ENCODE measurements at places on chromosomes 7 and 10. TPM values are rescaled to one million over a fixed set of nuclear protein-coding genes. Genes with fewer than 3 reads are reported as not detected.
A peak's percentile ranks its signal among the peaks of the same experiment; 100 is the strongest.

- no peak for DNase-seq
- H3K36me3 ChIP-seq: no peaks in the 10 kb centered on the region
- no peaks in the 10 kb centered on the region for H3K27me3 ChIP-seq
Observed at GRCh38 chr10:116385994-116386809, 41.4 kb upstream of the PNLIPRP3 start.

DNA sequence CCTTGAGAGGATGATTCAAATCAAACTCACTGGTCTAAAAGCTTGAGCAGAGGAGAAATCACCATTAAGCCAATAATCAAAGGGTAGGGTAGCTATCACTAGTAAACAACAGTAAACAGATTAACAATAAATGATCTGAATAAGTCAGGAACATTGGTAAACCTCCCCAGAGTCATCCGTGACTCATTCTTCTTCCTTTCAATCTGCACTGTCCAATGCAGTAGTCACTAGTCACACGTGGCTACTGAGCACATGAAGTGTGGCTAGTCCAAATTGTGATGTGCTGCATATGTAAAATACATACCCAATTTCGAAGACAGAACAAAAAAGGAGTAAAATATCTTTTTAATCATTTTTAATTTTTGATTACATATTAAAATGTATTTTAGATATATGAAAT, 64.0 kb downstream of the ERCC6 start:
- H3K4me3 ChIP-seq: no peak overlapping the region
- no peak overlapping the region for H3K27ac ChIP-seq
- H3K36me3 ChIP-seq: no peaks in the 10 kb centered on the region
- H3K4me1 ChIP-seq: no peaks in the 10 kb centered on the region

- no peaks in the 10 kb centered on the region for H3K27me3 ChIP-seq
- DNase-seq: no peak
- no peaks in the 10 kb centered on the region for H3K36me3 ChIP-seq
- H3K27ac ChIP-seq: no peak overlapping the region
Observed at GRCh38 chr7:11650500-11650899, 181.5 kb downstream of the THSD7A start.

- H3K27me3 ChIP-seq: no peaks in the 10 kb centered on the region
- DNase-seq: no peak
- no peak overlapping the region for H3K4me3 ChIP-seq
- no peaks in the 10 kb centered on the region for H3K4me1 ChIP-seq
- H3K36me3 ChIP-seq: no peaks in the 10 kb centered on the region
Observed at GRCh38 chr10:105674448-105674847, 1033.4 kb downstream of the SORCS3 start.

- no peak for DNase-seq
- no peak overlapping the region for H3K4me3 ChIP-seq
- H3K4me1 ChIP-seq: no peaks in the 10 kb centered on the region
- no peaks in the 10 kb centered on the region for H3K36me3 ChIP-seq
- H3K27me3 ChIP-seq: peaks cover 3% of the 10 kb centered on the region
Observed at GRCh38 chr7:148650232-148650858, 48.4 kb upstream of the CUL1 start.

GRCh38 chr7:80794631-80795573, 123.9 kb downstream of the SEMA3C start:
- H3K27me3 ChIP-seq: no peaks in the 10 kb centered on the region
- no peaks in the 10 kb centered on the region for H3K4me1 ChIP-seq
- H3K27ac ChIP-seq: no peak overlapping the region
- no peak for DNase-seq

GRCh38 chr7:14501436-14501835, 401.1 kb downstream of the DGKB start:
- no peaks in the 10 kb centered on the region for H3K4me1 ChIP-seq
- no peak for DNase-seq
- H3K36me3 ChIP-seq: no peaks in the 10 kb centered on the region
- no peak overlapping the region for H3K4me3 ChIP-seq
- no peaks in the 10 kb centered on the region for H3K27me3 ChIP-seq

DNA sequence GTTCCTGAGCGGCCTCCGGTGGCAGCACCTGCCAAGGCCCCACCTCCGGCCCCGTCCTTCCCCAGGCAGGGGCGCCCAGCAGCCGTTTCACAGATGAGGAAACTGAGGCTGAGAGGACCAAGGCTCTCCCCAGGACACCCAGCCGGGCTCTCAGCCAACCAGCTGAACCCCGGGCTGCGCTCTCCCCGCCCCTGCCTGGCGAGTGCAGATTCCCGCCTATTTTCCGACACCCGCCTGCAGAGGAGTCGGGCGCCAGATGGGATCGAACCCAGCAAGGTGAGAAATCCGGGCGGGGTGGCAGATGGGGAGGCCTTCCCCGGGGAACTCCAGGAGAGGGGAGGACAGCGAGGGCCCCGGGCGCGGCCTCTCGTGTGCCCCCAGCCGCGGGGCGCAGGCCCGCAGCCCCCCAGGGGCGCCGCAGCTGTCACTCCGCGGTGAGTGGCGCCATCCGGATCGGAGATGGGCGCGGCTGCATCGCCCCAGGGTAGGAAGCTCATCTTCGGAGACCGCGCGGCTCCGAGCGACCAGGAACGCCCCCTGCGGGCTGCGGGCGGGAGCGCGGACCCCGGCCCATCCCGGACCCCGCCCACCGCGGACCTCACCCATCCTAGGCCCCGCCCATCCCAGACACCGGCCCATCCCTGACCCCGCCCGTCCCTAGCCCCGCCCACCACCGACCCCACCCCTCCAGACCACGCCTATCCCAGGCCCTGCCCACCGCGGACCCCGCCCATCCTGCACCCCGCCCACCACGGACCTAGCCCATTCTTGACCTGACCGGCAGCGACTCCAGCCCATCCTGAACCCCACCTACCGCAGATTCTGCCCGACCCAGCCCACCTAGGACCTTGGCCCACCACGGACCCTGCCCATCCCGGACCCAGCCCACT, 90.3 kb downstream of the MICALL2 start:
- H3K36me3 ChIP-seq: no peaks in the 10 kb centered on the region
- no peak overlapping the region for H3K27ac ChIP-seq
- H3K4me1 ChIP-seq: peaks cover 6% of the 10 kb centered on the region
- DNase-seq: no peak
- H3K27me3 ChIP-seq: peaks cover 88% of the 10 kb centered on the region
- H3K4me3 ChIP-seq: no peak overlapping the region

DNA sequence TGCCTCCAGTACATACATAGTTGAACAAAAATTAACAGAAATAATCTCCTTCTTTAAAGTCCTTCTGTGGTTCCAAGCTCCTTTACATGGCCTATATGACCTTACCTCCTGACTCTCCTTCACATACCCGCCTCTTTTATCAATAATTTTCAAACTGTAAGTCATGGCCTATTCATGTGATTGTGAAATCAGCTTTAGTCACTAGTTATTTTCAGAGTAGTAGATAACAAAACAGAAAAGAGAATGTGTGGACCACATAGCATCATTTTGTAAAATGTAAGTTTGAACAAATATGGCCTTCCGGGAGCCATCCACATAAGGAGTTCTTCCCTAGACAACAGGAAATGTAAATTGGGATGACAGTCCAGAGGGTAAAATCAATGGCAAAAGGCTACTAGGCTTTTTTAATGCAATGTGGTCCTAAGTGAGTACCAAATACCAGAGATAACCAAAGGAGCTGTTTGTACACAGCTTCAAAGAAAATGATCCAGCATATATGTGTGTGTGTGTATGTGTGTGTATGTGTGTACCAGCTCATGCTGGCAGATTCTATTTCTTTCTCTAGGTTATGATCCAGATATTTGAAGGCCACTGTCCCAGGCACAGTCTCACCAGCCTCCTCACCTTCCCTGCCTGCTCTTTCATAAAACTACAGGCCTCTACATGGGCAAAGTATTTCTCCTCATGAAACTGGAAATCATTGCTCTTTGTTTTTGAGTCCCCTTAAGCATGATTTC, 12.3 kb upstream of the FAM133B start:
- DNase-seq: no peak
- H3K27me3 ChIP-seq: no peaks in the 10 kb centered on the region
- no peak overlapping the region for H3K4me3 ChIP-seq
- H3K27ac ChIP-seq: no peak overlapping the region
- H3K4me1 ChIP-seq: no peaks in the 10 kb centered on the region
- H3K36me3 ChIP-seq: no peaks in the 10 kb centered on the region

DNA sequence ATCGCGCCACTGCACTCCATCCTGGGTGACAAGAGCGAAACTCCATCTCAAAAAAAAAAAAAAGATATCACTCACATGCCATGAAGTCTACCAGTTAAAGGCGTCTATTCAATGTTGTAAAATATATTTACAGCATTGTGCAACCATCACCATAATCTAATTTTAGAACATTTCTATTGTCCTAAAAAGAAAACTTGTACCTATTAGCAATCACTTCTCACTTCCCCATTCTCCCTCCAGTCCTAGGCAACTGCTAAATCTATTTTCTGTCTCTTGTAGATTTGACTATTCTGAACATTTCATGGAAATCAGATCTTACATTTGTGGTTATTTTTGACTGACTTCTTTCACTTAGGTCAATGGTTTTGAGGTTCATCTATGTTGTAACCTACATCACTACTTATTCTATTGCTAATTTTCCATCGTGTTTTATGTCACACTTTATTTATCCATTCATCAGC, 25.2 kb upstream of the OTUD1 start:
- no peaks in the 10 kb centered on the region for H3K36me3 ChIP-seq
- no peak overlapping the region for H3K4me3 ChIP-seq
- H3K27ac ChIP-seq: no peak overlapping the region
- no peaks in the 10 kb centered on the region for H3K4me1 ChIP-seq

GRCh38 chr7:93756890-93757289, 133.7 kb downstream of the TFPI2 start:
- H3K4me1 ChIP-seq: no peaks in the 10 kb centered on the region
- H3K4me3 ChIP-seq: no peak overlapping the region
- no peak for DNase-seq
- no peaks in the 10 kb centered on the region for H3K36me3 ChIP-seq
- H3K27me3 ChIP-seq: no peaks in the 10 kb centered on the region
- no peak overlapping the region for H3K27ac ChIP-seq

GRCh38 chr10:97509120-97509680, 10.5 kb downstream of the UBTD1 start:
- no peaks in the 10 kb centered on the region for H3K27me3 ChIP-seq
- no peaks in the 10 kb centered on the region for H3K4me1 ChIP-seq
- no peak overlapping the region for H3K4me3 ChIP-seq
- DNase-seq: no peak

DNA sequence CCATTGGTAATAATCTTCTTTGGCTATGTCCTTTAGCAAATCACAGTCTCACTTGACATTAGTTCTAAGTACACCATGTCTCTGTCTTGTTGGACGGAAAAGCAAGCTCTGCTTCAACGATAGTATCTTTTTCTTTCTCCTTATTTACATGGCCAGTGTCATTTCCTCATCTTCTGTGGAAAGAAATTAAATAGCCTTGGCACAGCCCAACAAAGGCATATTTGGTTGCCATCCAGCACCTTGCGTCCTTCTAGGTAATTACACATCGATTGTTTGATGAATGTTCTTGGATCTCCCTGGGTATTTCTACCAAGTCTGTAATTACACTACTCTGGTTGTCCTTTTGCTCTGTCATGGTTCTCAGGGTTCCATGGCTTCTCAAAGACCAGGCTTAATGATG, 183.1 kb downstream of the CHN2 start:
- peaks cover 10% of the 10 kb centered on the region for H3K4me1 ChIP-seq
- DNase-seq: no peak
- H3K27ac ChIP-seq: peak overlapping the region; percentile 76

GRCh38 chr7:1351881-1352625, 107.2 kb downstream of the MICALL2 start:
- no peak overlapping the region for H3K27ac ChIP-seq
- no peak for DNase-seq
- peaks cover 80% of the 10 kb centered on the region for H3K27me3 ChIP-seq
- no peaks in the 10 kb centered on the region for H3K36me3 ChIP-seq
- H3K4me3 ChIP-seq: no peak overlapping the region

Gene SCART1
- total RNA-seq: 3.4 TPM

Gene GNAT3
- total RNA-seq: not detected
